ENCODE measurements at places on chromosomes 3 and 15. TPM values are rescaled to one million over a fixed set of nuclear protein-coding genes. Genes with fewer than 3 reads are reported as not detected.
A peak's percentile ranks its signal among the peaks of the same experiment; 100 is the strongest.

DNA sequence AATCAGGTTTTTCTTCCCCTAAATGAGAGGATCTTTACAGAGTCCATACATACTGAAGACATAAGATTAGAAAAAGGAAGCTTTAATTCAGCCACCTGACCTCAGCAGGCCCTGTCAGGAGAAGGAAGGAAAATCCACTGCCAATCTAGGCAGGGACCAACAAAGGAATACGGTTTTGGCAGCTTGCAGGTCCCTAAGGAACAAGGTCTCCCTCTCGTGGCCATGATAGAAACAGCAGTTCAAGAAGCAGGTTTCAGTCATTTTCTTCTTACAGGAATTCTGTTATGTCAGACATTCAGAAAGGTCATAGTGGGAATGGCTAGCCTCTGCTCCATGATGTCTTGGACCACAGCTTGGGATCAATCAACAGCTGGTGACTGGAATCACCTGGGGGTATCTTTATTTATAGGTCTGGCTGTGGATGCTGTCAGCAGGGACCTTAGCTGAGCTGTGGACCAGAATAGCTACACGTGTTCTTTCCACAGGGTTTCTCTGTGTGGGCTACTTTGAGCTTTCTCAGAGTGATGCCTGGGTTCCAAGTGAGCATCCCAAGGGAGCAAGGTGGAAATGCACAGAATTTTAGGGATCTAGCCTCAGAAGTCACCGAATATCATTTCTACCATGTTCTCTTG, 9.4 kb upstream of the CMSS1 start:
- no peak for DNase-seq
- peak overlapping the region; percentile 52 for H3K27ac ChIP-seq
- peaks cover 3% of the 10 kb centered on the region for H3K36me3 ChIP-seq
- H3K4me3 ChIP-seq = no peak overlapping the region

Gene LRCH3
- 49.8 TPM for total RNA-seq

Gene ECE2
- not detected for total RNA-seq

DNA sequence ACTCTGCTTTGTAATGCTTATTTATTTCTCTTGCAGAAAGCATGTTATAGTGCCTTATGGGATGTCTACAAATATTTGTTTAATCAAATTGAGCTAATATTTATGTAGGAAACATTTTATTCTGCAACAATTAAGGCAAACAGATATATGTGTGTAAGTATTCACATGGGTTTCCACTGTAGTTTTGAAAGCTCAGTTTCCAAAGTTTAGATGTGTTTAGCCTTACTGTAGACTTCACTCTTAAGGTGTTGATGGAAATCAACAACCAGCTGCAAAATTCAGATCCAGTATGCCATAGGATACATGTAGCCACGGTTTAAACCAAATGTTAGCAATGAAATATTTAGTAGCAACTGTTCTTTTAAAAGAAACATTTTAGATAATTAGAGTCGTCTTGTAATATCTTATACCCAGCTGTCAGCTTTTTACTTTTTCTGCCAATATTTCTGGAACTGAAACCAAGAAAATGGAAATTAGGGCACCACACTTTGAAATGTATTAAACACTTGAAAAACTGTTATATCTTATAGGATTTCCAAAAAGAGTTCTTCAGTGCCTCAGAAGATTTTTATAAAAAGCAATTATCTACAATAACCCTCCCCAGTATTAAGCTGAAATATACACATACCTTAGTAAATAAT, 18.5 kb downstream of the PIK3CA start:
- H3K36me3 ChIP-seq = no peaks in the 10 kb centered on the region
- DNase-seq = no peak
- peaks cover 45% of the 10 kb centered on the region for H3K4me1 ChIP-seq
- H3K4me3 ChIP-seq = no peak overlapping the region

- H3K4me3 ChIP-seq = no peak overlapping the region
- H3K4me1 ChIP-seq = no peaks in the 10 kb centered on the region
- H3K27me3 ChIP-seq = peaks cover 29% of the 10 kb centered on the region
- H3K27ac ChIP-seq = no peak overlapping the region
- DNase-seq = no peak
Observed at GRCh38 chr3:122265957-122266356, 59.1 kb upstream of the CSTA start.

DNA sequence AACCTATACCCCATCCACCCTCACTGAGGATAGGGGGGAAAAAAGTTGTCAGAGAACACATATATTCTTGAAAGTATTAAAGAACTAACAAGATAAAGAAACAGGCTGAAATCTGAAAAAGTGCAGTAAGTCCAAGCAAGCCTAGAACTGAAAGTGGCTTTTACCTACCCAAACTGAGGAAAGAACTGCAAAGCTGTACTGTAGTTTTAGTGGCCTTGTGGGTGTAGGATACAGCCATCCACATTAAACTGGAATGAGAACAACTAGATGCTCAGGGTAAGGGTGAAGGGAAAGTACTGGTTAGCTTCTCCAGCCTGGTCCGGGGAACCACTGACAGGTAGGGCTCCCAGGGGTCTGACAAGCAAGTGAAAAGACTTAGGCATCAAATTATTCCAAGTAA, 10.1 kb downstream of the UBP1 start:
- no peaks in the 10 kb centered on the region for H3K36me3 ChIP-seq
- no peak overlapping the region for H3K4me3 ChIP-seq
- H3K27ac ChIP-seq = peak overlapping the region; percentile 29
- peaks cover 86% of the 10 kb centered on the region for H3K4me1 ChIP-seq
- no peak for DNase-seq

- peaks cover 2% of the 10 kb centered on the region for H3K27me3 ChIP-seq
- DNase-seq = no peak
- no peak overlapping the region for H3K27ac ChIP-seq
- H3K4me3 ChIP-seq = no peak overlapping the region
- H3K36me3 ChIP-seq = no peaks in the 10 kb centered on the region
- no peaks in the 10 kb centered on the region for H3K4me1 ChIP-seq
Observed at GRCh38 chr3:87390353-87390752, 114.0 kb upstream of the POU1F1 start.

Gene GOLGA8J
- total RNA-seq = not detected

DNA sequence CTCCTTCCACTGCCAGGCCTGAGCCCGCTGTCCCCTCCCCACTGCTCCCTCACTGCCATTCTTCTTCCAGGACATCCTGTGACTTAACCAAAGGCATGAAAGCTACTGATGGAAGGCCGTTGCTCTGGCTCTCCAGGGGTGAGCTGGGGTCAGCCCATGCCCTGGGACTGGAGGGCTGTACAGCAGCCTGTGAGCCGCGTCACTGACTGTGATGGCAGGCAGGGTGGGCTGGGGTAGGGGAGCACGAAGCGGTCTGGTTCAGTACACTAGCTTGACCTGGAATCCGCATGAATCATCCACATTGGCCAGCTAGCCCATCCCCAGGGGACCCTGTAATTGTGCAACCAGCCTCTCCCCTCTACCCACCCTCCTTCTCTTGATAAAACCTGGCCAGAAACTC, 30.8 kb downstream of the CORO2B start:
- H3K4me3 ChIP-seq = no peak overlapping the region
- H3K4me1 ChIP-seq = peaks cover 81% of the 10 kb centered on the region
- H3K27me3 ChIP-seq = no peaks in the 10 kb centered on the region
- DNase-seq = no peak
- peak overlapping the region; percentile 92 for H3K27ac ChIP-seq
- peaks cover 4% of the 10 kb centered on the region for H3K36me3 ChIP-seq

Data from chondrocyte (in vitro differentiated cells).